Activated CD8-positive, alpha-beta memory T cell treated with anti-CD3 and anti-CD28 coated beads for 1 hour (primary cell): ENCODE measurements at places on chromosomes 12 and 14.
A peak's percentile ranks its signal among the peaks of the same experiment; 100 is the strongest.

GRCh38 chr14:65203574-65203973, 101.3 kb upstream of the MAX start:
- no peak for DNase-seq

DNA sequence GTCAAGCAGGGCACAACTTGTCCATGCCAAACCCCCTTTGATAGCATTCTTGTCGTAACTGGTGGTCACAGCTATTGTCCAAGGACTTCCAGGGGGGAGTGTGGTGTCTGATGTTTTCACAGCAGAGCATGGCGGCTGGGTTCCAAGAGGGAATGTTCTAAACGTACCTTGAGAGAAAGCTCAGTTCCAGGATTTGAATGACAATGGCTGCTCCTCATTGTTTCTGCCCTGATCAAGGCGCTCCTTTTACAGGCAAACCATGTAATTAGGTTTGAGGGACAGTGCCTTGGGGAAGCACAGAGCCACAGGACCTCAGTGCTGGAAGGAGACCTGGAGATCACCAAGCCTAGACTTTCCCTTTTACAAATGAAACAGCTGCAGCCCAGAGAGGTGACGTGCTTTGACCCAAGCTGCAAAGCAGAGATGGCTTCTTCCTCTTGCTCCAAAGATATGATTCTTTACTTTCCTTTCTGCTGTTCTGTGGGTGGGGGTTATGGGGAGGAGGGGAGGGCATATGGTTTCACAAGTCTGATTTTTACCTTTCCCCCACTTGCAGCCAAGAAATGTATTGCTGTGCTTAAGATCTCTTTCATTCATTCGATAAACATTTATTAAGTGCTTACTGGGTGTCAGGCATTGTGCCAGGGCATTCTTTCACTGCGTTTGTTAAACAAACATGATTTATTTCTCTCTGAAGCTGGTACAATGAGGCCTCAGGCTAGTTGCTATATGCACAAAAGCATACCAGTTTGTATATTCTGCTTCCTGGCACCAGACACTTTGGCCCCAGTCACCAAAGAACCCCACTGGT, 172.8 kb downstream of the KTN1 start:
- no peak for DNase-seq

- no peak for DNase-seq
These were observed 1598.4 kb upstream of the TMEM132C start for GRCh38 chr12:126668538-126668937.

DNA sequence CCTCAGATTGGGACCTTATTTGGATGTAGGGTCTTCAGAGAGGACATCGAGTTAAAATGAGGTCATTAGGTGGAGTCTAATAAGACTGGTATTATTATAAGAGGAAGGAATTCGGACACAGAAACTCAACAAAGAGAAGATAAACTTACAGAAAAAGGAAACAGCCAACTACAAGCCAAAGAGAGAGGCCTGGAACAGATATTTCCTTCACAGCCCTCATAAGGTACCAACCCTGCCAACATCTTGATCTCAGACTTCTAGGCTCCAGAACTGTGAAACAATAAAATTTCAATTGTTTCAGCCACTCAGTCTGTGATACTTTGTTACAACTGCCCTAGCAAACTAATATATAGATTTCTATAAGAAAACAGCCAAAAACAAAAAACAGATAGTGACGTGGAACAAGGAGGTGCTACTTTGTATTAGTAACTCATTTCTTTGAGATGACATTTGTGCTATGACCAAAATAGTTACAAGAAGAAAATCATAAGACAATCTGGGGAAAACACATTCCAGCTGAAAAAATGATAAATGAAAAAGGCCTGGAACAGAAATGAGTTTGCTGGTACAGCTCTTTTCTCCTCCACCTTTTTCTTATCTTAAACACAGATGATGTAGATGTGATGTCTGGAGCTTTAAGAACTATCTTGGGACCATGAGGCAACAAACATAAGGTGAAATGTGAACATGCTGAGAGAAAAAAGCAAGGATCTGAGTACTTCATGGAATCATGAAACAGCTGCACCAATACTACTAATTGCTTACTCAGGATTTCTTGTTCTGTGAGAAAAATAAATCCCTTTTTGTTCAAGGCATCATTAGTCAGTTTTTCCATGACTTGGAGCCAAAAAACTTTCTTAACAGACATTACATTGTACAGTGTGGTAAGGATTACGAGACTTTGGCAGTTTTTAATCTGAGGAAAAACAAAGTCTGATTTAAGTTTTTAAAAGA, 243.2 kb downstream of the ANO6 start:
- no peak for DNase-seq

GRCh38 chr14:81192594-81192993, 28.2 kb downstream of the GTF2A1 start:
- no peak for DNase-seq

- DNase-seq = no peak
These were observed 42.1 kb downstream of the GRIP1 start for GRCh38 chr12:66636771-66637170.

DNA sequence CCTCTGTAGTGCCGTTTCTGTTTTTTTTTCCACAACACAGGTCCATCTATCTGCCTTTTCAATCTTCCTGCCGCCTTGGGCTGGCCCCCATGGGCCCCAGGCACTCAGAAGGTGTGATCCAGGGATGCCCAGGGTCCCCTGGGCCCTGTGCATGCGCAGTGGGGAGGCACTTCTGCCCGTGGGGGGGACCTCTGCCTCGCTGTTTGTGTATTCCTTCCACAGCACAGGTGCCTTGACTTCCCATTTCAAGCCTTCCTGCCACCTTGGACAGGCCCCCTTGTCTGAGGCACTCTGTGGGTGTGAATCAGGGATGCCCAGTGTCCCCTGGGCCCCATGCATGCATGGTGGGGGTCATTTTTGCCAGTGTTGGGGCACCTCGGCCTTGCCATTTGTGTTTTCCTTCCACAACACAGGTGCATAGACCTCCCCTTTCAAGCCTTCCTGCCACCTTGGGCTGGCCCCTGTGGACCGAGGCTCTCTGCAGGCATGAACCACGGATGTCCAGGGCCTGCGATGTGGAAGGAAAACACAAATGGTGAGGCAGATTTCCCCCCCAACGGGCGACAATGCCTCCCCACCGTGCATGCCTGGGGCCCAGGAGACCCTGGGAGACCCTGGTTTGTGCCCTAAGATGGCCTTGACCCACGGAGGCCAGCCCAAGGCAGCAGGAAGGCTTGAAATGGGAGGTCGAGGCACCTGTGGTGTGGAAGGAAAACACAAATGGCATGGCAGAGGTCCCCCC, 366.5 kb downstream of the ALG10 start:
- no peak for DNase-seq

GRCh38 chr14:65790172-65790815, 377.8 kb downstream of the FUT8 start:
- no peak for DNase-seq

DNA sequence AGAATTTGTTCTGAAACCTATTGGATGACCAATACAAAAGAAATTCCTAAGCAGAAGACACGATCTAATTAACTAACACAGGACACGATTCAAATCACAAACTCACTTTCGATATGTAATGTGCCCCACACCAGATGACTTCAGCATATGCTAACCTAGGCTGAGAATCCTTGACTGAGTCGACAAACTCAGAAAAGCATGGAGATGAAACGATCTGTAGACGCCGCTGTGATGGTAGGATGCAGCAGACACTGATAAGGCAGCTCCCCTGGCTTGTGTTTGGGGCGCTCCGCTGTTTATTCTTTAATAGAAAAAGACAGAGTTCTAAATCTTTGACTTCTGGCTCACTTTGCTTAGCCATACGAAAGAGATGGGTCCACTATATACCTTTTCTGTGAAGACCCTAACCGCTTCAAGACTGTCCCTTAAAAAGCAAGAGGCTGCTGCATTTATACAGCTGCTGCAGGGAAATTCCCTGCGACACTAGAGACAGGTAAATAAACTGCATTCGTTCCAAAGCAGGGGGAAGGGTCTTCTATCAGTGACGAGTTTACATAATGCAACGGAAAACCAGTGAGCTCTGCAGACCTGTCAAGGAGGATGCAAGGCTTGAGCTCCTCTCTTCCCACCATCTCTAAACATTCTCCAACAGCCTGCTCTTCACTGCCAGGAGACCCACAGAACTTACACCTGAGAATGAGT, 929 bp downstream of the CHD8 start:
- no peak for DNase-seq

GRCh38 chr12:68097386-68097785, 62.2 kb downstream of the IFNG start:
- DNase-seq = no peak

- no peak for DNase-seq
These were observed 90.1 kb upstream of the CPSF6 start for GRCh38 chr12:69149270-69149669.

GRCh38 chr14:98274596-98274995, 997.4 kb downstream of the BCL11B start:
- DNase-seq = no peak

- no peak for DNase-seq
These were observed 28.5 kb downstream of the KLC1 start for GRCh38 chr14:103657471-103657870.

DNA sequence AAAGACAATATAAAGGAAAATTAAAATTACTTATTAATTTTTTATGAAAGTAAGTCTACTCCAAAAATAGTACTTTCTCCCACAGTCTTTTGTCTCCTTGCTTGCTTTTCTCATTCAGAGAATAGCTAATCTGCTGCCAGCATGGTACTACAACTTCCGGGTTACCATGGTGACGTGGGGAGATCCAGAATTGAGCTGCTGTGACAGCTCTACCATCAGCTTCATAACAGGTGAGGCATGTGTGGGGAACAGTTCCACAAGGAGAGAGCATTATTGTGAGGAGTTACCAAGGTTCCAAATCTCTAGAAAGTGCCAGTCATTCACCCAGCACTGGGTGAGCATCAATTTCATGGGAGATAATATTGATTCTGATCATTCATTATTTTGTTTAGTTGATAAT, 197.8 kb downstream of the PTPRO start:
- no peak for DNase-seq

DNA sequence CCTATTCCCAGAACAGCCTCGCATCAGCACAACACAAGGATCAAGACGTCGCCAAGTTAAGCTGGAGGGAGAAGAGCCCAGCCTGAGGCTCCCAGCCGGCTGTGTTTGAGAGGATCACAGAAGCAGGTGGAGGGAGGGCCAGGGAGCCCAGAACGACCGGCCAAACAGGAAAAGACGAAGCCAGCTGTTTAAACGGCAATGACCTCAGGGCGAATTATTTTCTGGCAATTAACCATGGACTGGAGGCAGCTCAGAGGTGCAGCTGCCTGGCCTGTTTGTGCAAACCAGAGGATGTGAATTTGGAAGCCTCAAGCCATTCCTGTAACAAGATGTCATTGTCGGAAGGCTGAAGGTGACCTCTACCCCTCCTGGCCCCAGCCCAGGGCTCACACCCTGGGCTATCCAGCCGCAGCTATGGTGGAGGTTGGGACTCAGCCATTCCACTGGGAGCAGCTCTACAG, 175.8 kb upstream of the PRMT8 start:
- no peak for DNase-seq

GRCh38 chr12:96249196-96250118, 55.3 kb downstream of the ELK3 start:
- no peak for DNase-seq

DNA sequence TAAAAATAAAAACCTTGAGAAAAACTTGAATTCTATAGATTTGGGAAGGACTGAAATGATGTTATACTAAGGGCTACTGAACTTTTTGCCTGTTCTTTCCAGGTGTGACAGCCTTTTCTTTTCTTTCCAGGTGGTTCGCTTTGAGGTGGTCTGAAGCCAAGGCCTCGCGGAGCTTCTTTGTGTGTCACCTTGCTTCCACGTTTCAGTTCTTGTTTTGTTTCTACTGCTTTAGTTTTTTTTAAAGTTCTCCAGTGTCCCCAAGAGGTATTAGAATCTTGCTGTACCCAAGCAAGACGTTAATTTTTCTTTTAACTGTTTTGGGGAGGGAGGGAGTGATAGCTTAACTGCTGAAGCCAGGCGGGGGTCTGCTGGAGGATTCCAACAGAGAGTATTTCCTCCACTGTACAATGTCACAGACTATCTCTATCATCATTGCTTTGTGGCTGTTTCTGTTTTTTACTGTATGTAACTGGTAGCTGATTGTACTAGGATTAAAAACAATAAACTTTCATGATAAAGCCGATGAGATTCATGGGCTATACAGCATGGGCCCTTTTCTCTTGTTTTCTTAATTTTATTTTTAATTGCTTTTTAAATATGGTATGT, 40.2 kb downstream of the PROX2 start:
- DNase-seq = no peak

GRCh38 chr12:48542300-48542928, 17.0 kb downstream of the OR8S1 start:
- DNase-seq = no peak

DNA sequence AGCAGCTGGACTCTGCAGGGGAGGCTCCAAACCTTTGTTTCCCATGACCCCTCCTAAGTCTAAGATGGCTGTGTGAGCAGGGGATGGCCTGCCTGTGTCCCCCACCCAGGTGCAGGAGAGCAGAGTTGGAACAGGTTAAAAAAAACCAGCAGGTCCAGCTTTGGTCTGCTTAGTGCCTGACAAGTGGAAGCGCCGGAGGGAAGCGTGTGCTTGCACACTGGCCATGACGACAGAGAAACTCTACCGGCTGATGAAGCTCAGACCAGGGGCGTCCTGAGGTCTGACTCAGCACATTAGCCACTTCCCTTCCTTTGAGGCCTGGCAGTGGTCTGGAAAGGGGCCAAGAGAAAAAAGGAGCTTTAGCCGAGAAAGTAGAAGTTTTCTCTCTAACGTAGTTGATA, 280.1 kb downstream of the VRK1 start:
- DNase-seq = no peak

DNA sequence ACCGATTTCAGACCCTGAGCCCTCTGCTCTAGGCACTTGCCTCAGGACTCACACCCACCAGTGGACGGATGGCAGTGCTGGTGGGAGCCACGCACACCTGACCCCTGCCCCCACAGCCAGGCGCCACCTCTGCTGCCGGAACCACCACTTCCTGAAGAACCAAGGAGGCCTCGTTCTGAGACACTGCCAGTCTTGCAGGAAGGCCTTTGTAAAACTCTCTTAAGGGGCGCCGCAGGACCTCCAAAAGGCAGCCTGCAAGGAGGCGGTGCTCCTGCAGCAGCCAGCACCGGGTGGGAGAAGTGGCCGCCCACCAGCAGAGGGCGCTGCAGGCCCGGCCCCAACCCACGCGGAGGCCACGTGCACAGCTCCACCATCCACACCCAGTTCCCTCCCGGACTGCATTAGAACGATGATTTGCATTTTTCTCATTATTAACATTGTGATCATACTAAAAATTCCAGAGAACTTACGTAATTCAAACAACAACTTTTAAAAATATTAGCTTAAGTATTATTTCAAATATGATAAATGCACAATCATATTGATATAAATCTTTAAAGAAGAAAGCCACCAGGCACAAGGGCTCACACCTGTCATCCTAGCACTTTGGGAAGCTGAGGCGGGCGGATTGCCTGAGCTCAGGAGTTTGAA, 12.8 kb downstream of the STX2 start:
- peak; percentile 46 for DNase-seq

DNA sequence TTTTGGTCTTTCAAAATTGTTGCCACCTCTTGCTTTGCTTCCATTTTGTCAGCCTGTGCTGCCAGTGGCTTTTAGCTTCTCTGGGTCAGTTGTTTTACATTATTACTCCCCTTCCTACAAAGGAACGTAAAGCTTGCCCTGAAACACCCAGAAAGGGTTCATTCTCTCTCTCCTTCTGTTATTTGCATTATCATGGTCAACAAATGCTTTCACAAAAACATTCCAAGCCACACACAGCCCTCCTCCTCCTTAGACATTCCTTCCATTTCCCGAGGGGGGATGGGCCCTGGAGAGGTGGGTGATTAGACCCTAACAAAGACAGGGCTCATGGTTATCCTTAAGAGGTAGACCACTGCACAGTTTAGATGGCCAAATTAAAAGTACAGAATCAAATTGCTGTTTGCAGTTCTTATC, 60.4 kb upstream of the SINHCAF start:
- no peak for DNase-seq

- no peak for DNase-seq
These were observed 398.2 kb downstream of the PRKD1 start for GRCh38 chr14:29529418-29529817.
